Sigmoid colon (tissue), 7 donors: ENCODE measurements at places on chromosomes 6 and 20. TPM values are rescaled to one million over a fixed set of nuclear protein-coding genes. Genes with fewer than 3 reads are reported as not detected.

Gene EPB41L2
- polyA plus RNA-seq, result 41.2 TPM

Gene MOXD1
- polyA plus RNA-seq, result 1.2 TPM

Gene DNPH1
- 163 TPM for polyA plus RNA-seq

Gene MACROD2
- 1.7 TPM for polyA plus RNA-seq

Gene HINT3
- 25.2 TPM for polyA plus RNA-seq

Gene OOEP
- 0.60 TPM for polyA plus RNA-seq

Gene GSTA1
- 19.4 TPM for polyA plus RNA-seq

Gene HLA-DQA1
- polyA plus RNA-seq, result 32.4 TPM

Gene TSBP1
- polyA plus RNA-seq, result not detected

Gene B3GAT2
- polyA plus RNA-seq, result under 0.01 TPM

Gene LY86
- 9.7 TPM for polyA plus RNA-seq

Gene TUBB1
- 0.03 TPM for polyA plus RNA-seq

Gene OPRL1
- not detected for polyA plus RNA-seq

Gene GABRR2
- not detected for polyA plus RNA-seq

Gene NFKBIE
- 13.4 TPM for polyA plus RNA-seq

Gene NTSR1
- polyA plus RNA-seq, result 0.60 TPM

Gene VWA7
- polyA plus RNA-seq, result 3.6 TPM

Gene VNN1
- polyA plus RNA-seq, result 2.4 TPM

Gene IDH3B
- polyA plus RNA-seq, result 112 TPM

Gene DLK2
- not detected for polyA plus RNA-seq

Gene SPATS1
- not detected for polyA plus RNA-seq

Gene SIRPA
- 14.3 TPM for polyA plus RNA-seq

Gene UBE3D
- polyA plus RNA-seq, result 1.6 TPM

Gene ANGPT4
- polyA plus RNA-seq, result not detected

Gene GTSF1L
- polyA plus RNA-seq, result not detected

Gene OSER1
- 28.5 TPM for polyA plus RNA-seq

Gene TREML4
- 0.22 TPM for polyA plus RNA-seq

Gene ATP9A
- 5.3 TPM for polyA plus RNA-seq

Gene LPA
- polyA plus RNA-seq, result not detected

Gene PNLDC1
- polyA plus RNA-seq, result 0.13 TPM

Gene MCHR2
- not detected for polyA plus RNA-seq

Gene OLIG3
- polyA plus RNA-seq, result not detected
